ENCODE measurements at places on chromosomes 6 and 20. TPM values are rescaled to one million over a fixed set of nuclear protein-coding genes. Genes with fewer than 3 reads are reported as not detected.

The HEY2 gene
- total RNA-seq, result not detected

GRCh38 chr6:46612645-46613044, 40.0 kb downstream of the CYP39A1 start:
- H3K36me3 ChIP-seq, result no peaks in the 10 kb centered on the region
- no peak overlapping the region for H3K4me3 ChIP-seq
- no peaks in the 10 kb centered on the region for H3K4me1 ChIP-seq
- no peaks in the 10 kb centered on the region for H3K27me3 ChIP-seq
- no peak for DNase-seq
- H3K27ac ChIP-seq, result no peak overlapping the region

The UNC5CL gene
- 0.26 TPM for total RNA-seq

The SLC22A16 gene
- under 0.01 TPM for total RNA-seq

GRCh38 chr6:32792901-32793435, 23.8 kb downstream of the HLA-DOB start:
- H3K4me3 ChIP-seq, result no peak overlapping the region
- no peak for DNase-seq
- H3K27ac ChIP-seq, result no peak overlapping the region
- no peaks in the 10 kb centered on the region for H3K4me1 ChIP-seq
- peaks cover 14% of the 10 kb centered on the region for H3K27me3 ChIP-seq

The DBNDD2 gene
- 3.9 TPM for total RNA-seq

GRCh38 chr6:87277123-87277522, 45.3 kb upstream of the SMIM8 start:
- peak; percentile 31 for DNase-seq
- H3K4me1 ChIP-seq, result peaks cover 2% of the 10 kb centered on the region
- no peak overlapping the region for H3K4me3 ChIP-seq

GRCh38 chr6:133701633-133702331, 187.1 kb upstream of the TCF21 start:
- peaks cover 4% of the 10 kb centered on the region for H3K4me1 ChIP-seq
- DNase-seq, result peak; percentile 72
- no peak overlapping the region for H3K27ac ChIP-seq
- H3K36me3 ChIP-seq, result no peaks in the 10 kb centered on the region
- no peak overlapping the region for H3K4me3 ChIP-seq

The PARD6B gene
- total RNA-seq, result 1.0 TPM

The NRM gene
- 1.5 TPM for total RNA-seq

The SPATS1 gene
- under 0.01 TPM for total RNA-seq

DNA sequence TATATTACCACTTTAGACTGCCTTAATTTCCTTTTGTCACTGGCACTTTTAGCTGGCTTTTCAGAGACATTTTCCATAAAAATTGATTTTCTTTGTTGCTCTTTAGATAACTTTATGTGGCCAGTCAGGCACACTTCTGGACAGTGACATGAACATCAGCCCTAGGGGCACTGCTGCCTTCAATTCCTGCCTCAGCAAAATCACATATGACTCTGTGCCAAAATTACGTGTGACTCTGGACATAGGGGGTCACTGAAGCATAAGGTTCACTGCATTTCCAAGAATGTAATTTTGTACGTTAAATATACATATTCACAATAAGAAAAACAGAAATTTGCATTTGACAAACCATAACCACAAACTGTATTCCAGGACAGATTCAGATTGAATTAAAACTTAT, 66.5 kb downstream of the ESF1 start:
- no peaks in the 10 kb centered on the region for H3K4me1 ChIP-seq
- no peak overlapping the region for H3K4me3 ChIP-seq
- H3K27me3 ChIP-seq, result no peaks in the 10 kb centered on the region
- DNase-seq, result no peak
- peaks cover 2% of the 10 kb centered on the region for H3K36me3 ChIP-seq

The AKAP7 gene
- 7.7 TPM for total RNA-seq

The SLC24A3 gene
- 1.8 TPM for total RNA-seq

The ADTRP gene
- 1.3 TPM for total RNA-seq

DNA sequence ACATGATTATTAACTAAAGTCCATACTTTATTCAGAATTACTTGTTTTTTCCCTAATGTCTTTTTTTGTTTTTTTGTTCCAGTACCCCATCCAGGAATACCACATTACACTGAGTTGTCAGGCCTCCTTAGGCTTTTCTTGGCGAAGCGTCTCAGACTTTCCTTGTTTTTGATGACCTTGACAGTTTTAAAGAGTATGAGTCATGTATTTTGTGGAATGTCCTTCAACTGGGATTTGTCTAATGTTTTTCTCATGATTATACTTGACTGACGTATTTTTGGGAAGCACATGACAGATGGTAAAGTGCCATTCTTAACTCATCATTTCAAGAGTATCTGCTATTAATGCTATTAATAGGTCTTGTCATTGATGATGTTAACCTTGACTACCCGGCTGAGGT, 23.6 kb downstream of the ENPP1 start:
- no peaks in the 10 kb centered on the region for H3K27me3 ChIP-seq
- peaks cover 8% of the 10 kb centered on the region for H3K4me1 ChIP-seq
- H3K4me3 ChIP-seq, result no peak overlapping the region
- peak overlapping the region; percentile 34 for H3K27ac ChIP-seq
- peaks cover 1% of the 10 kb centered on the region for H3K36me3 ChIP-seq

DNA sequence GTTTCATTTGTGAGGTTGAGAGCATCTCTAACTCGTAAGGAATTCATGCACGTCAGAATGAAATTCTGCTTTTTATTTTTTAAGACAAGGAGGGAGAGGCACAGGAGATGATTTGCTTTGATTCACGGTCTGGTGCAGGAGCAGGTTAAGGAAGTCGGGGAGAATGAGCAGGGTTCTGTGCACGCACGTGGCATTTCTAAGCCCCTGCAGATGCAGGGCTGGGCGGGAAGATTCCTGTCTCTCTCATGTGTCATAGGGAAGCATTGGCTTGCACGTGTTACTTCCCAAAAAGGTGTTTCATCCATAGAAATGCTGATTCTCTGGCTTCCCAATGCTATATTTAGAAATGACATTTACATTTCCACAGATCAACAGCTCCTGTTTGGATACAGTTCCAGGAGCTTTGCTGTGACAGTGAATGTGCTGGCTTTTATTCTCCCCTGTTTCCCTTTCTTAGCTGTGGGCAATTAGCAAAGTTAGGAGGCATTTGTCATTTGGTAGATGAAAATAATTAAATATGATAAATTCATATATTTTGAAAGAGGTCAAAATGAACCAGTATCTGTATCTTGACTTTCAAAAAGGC, 119.7 kb upstream of the ZFP64 start:
- no peak for DNase-seq
- H3K36me3 ChIP-seq, result no peaks in the 10 kb centered on the region
- no peak overlapping the region for H3K27ac ChIP-seq
- H3K4me1 ChIP-seq, result no peaks in the 10 kb centered on the region

The CLVS2 gene
- not detected for total RNA-seq

- no peak for DNase-seq
- no peak overlapping the region for H3K27ac ChIP-seq
- no peak overlapping the region for H3K4me3 ChIP-seq
These were observed 189.0 kb downstream of the ANKRD60 start for GRCh38 chr20:58039274-58040092.

- no peaks in the 10 kb centered on the region for H3K36me3 ChIP-seq
- DNase-seq, result no peak
- no peaks in the 10 kb centered on the region for H3K27me3 ChIP-seq
- H3K4me3 ChIP-seq, result no peak overlapping the region
- no peaks in the 10 kb centered on the region for H3K4me1 ChIP-seq
These were observed 37.2 kb upstream of the TSPYL1 start for GRCh38 chr6:116316772-116317467.

The THBD gene
- 8.4 TPM for total RNA-seq

GRCh38 chr6:164911151-164911550, 398.3 kb downstream of the C6orf118 start:
- H3K27ac ChIP-seq, result no peak overlapping the region
- H3K27me3 ChIP-seq, result no peaks in the 10 kb centered on the region
- DNase-seq, result no peak
- H3K4me1 ChIP-seq, result no peaks in the 10 kb centered on the region
- H3K36me3 ChIP-seq, result no peaks in the 10 kb centered on the region

- H3K36me3 ChIP-seq, result no peaks in the 10 kb centered on the region
- H3K27ac ChIP-seq, result no peak overlapping the region
- no peak overlapping the region for H3K4me3 ChIP-seq
- no peaks in the 10 kb centered on the region for H3K4me1 ChIP-seq
- no peaks in the 10 kb centered on the region for H3K27me3 ChIP-seq
- no peak for DNase-seq
These were observed 765.0 kb downstream of the HDGFL1 start for GRCh38 chr6:23334360-23334759.

GRCh38 chr20:11094711-11095110, 420.9 kb upstream of the JAG1 start:
- no peaks in the 10 kb centered on the region for H3K27me3 ChIP-seq
- no peak overlapping the region for H3K4me3 ChIP-seq
- H3K36me3 ChIP-seq, result no peaks in the 10 kb centered on the region
- no peak overlapping the region for H3K27ac ChIP-seq
- DNase-seq, result no peak
- no peaks in the 10 kb centered on the region for H3K4me1 ChIP-seq

- H3K27me3 ChIP-seq, result no peaks in the 10 kb centered on the region
- no peaks in the 10 kb centered on the region for H3K36me3 ChIP-seq
- no peak overlapping the region for H3K27ac ChIP-seq
- no peak for DNase-seq
- H3K4me3 ChIP-seq, result no peak overlapping the region
These were observed 4.2 kb upstream of the UBE2J1 start for GRCh38 chr6:89356642-89357170.

GRCh38 chr6:73538116-73538779, 17.4 kb upstream of the EEF1A1 start:
- H3K36me3 ChIP-seq, result no peaks in the 10 kb centered on the region
- no peak for DNase-seq
- no peaks in the 10 kb centered on the region for H3K4me1 ChIP-seq
- no peaks in the 10 kb centered on the region for H3K27me3 ChIP-seq
- H3K4me3 ChIP-seq, result no peak overlapping the region

DNA sequence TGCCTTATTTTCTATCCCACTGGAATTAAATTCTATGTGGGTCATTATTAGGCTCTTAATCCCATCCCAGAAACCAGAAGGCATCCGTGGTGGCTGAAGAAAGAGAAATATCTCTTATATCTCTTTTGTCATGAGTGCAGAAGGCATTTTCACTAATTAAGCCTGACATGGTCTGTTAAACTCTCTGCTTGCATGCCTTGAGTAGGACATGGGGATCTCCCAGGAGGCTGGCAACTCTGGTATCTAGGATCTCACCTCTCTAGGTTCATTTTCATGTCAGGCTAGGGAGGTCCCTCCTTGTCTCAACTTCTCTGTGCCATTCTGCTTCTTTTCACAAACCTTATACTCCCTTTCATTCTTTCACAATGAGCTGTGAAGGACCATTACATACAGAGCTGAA, 25.3 kb upstream of the GPR63 start:
- DNase-seq, result no peak
- no peak overlapping the region for H3K4me3 ChIP-seq
- H3K36me3 ChIP-seq, result no peaks in the 10 kb centered on the region
- no peaks in the 10 kb centered on the region for H3K4me1 ChIP-seq

The DYNLT1 gene
- total RNA-seq, result 85.3 TPM

GRCh38 chr6:43673444-43674084, 14.0 kb downstream of the MRPS18A start:
- peaks cover 14% of the 10 kb centered on the region for H3K4me1 ChIP-seq
- peaks cover 29% of the 10 kb centered on the region for H3K36me3 ChIP-seq
- peak overlapping the region; percentile 28 for H3K27ac ChIP-seq
- DNase-seq, result peak; percentile 86

The NOTCH4 gene
- total RNA-seq, result 0.77 TPM

GRCh38 chr20:19966840-19967239, 50.3 kb upstream of the NAA20 start:
- H3K36me3 ChIP-seq, result no peaks in the 10 kb centered on the region
- H3K27ac ChIP-seq, result no peak overlapping the region
- H3K27me3 ChIP-seq, result no peaks in the 10 kb centered on the region
- no peak overlapping the region for H3K4me3 ChIP-seq

- no peaks in the 10 kb centered on the region for H3K36me3 ChIP-seq
- H3K4me3 ChIP-seq, result no peak overlapping the region
- H3K27me3 ChIP-seq, result no peaks in the 10 kb centered on the region
- H3K4me1 ChIP-seq, result no peaks in the 10 kb centered on the region
- DNase-seq, result no peak
- no peak overlapping the region for H3K27ac ChIP-seq
These were observed 149.5 kb upstream of the NEDD9 start for GRCh38 chr6:11381801-11382513.

- H3K27ac ChIP-seq, result peak overlapping the region; percentile 66
- H3K27me3 ChIP-seq, result no peaks in the 10 kb centered on the region
- peak overlapping the region; percentile 94 for H3K4me3 ChIP-seq
- no peaks in the 10 kb centered on the region for H3K4me1 ChIP-seq
These were observed 734 bp downstream of the MMS22L start for GRCh38 chr6:97282238-97282725.

DNA sequence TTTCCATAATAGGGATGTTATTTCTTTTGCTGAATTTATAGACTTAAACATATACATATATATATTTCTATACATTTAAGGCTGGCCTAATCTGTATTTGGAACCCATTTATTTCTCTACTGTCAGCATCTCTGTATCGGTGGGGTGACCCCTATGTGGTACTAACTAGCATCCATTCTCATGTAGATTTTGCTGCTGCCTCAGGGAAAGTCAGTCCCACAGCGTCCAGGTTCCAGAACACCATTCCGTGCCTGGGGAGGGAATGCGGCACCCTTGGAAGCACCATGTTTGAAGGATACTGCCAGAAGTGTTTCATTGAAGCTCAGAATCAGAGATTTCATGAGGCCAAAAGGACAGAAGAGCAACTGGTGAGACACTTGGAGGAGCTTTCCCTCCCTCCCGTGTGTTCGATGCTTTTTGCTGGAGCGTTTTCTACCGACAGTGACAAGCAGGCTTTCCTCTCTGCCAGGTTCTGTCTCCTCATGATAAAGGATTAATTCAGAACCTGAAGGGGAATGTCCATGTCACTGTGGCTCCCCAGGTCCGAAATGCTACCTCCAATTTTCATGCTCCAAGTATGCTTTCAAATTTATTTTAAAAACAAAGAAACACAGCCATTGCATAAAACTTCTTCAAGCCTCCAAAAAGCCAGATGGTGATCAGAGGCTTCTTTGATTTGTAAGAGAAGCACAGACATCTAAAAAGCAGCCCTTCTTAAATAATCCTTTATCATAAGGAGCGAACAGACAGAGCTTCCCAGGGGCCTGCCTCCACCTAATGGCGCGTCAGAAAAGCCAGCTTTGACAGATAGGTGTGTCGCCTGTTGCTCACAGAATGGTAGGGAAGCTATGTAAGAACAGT, 13.1 kb downstream of the TNFAIP3 start:
- H3K27ac ChIP-seq, result no peak overlapping the region
- peaks cover 5% of the 10 kb centered on the region for H3K4me1 ChIP-seq
- H3K4me3 ChIP-seq, result no peak overlapping the region
- H3K36me3 ChIP-seq, result peaks cover 18% of the 10 kb centered on the region
- H3K27me3 ChIP-seq, result no peaks in the 10 kb centered on the region

The TDP2 gene
- total RNA-seq, result 29.0 TPM

- H3K27ac ChIP-seq, result peak overlapping the region; percentile 40
- peaks cover 63% of the 10 kb centered on the region for H3K4me1 ChIP-seq
- H3K27me3 ChIP-seq, result no peaks in the 10 kb centered on the region
- DNase-seq, result peak; percentile 61
- H3K36me3 ChIP-seq, result no peaks in the 10 kb centered on the region
- no peak overlapping the region for H3K4me3 ChIP-seq
These were observed 27.9 kb downstream of the FOXO3 start for GRCh38 chr6:108588586-108588985.

All from fibroblast of lung (primary cell).